WTC11 (cell line): ENCODE measurements at places on chromosomes 11 and 22. TPM values are rescaled to one million over a fixed set of nuclear protein-coding genes. Genes with fewer than 3 reads are reported as not detected.

DNA sequence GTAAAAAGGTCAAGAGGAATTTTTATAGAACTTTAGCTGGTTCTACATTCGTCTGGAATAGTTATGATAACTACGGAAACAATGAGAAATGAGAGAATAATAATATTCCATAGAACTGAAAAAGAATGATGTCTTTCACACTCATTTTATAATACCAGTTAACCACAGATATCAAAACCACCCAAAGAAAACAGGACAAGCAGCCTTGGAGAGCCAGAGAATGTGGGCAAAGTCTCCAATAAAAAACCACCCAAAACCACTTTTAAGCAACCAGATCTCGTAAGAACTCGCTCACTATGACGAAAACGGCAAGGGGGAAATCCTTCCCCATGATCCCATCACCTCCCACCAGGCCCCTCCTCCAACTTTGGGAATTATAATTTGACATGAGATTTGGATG lies 60.8 kb downstream of the ARHGAP32 start:
- no peak for DNase-seq

DNA sequence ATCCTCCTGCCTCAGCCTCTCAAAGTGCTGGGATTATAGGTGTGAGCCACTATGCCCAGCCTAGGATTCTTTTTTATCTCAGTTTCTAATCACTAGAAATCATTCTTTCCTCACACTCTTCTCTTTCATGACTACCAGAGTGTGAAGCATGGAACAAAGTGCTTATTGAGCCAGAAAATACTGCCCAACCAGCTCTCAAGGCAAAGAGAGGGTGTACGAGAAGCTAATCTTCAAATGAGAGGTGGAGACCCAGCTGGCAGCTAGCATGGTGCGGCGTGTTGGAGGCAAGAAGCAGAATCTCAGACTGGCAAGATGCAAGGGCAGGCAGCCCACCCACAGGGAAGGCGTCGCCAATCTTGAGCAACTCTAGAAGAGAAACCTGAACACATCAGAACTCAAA lies 41.1 kb upstream of the ME3 start:
- DNase-seq: no peak

GRCh38 chr11:58285483-58286040 lies 17.5 kb upstream of the OR10W1 start:
- no peak for DNase-seq

DNA sequence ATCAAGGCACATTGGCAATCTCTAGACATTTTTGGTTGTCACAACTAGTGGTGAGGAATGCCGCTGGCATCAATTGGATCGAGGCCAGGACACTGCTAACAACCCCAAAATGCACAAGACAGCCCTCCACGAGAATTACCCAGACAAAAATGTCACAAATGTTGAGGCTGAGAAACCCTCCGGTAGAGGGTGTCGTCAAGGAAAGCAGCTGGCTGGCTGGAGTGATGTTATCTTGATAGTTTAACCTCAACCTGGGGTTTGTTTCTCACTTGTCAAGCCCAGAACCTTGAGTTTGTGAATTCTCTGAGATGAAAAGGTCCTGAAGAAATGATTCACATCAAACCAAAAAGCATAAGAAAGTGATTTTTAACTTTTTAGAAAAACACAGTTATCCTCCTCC lies 21.1 kb upstream of the TMPRSS13 start:
- no peak for DNase-seq

GRCh38 chr11:102453921-102454320 lies 1.4 kb upstream of the TMEM123 start:
- no peak for DNase-seq

GRCh38 chr22:29710922-29711593 lies 8.7 kb upstream of the CABP7 start:
- no peak for DNase-seq

DNA sequence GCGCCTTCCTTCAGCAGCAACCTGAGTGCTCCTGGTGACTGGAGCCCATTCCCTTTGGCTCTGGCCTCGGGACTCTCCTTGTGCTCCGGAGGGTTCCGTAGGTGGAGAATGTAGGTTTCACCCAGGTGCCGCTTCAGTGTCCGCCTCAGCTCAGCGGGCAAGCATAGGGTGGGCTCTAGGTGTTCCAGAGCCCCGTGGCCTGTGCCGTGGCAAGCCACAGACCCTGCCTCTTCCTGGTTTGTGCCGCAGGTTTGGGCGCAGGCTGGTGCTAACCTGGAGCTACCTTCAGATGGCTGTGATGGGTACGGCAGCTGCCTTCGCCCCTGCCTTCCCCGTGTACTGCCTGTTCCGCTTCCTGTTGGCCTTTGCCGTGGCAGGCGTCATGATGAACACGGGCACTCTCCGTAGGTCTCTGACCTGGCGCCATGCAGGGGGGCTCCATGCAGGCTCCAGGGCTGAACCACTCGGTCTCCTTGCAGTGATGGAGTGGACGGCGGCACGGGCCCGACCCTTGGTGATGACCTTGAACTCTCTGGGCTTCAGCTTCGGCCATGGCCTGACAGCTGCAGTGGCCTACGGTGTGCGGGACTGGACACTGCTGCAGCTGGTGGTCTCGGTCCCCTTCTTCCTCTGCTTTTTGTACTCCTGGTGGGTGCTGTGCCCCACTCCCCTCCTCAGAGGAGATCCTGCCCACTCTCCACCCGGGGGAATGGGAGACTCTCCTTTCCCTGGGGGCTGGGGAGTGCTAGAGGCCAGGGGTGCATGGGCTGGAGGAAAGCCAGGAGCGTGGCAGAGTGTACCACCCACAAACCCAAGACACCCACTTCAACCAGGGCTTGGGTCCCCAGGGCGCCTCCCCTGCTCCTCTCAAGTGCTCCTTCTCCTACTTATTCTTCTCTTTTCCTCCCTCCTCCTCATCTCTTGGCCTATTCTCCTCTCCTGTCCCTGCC lies 2.4 kb downstream of the SLC22A12 start:
- DNase-seq: no peak

- DNase-seq: no peak
These were observed 6.2 kb downstream of the EIF3L start for GRCh38 chr22:37855462-37855861.

DNA sequence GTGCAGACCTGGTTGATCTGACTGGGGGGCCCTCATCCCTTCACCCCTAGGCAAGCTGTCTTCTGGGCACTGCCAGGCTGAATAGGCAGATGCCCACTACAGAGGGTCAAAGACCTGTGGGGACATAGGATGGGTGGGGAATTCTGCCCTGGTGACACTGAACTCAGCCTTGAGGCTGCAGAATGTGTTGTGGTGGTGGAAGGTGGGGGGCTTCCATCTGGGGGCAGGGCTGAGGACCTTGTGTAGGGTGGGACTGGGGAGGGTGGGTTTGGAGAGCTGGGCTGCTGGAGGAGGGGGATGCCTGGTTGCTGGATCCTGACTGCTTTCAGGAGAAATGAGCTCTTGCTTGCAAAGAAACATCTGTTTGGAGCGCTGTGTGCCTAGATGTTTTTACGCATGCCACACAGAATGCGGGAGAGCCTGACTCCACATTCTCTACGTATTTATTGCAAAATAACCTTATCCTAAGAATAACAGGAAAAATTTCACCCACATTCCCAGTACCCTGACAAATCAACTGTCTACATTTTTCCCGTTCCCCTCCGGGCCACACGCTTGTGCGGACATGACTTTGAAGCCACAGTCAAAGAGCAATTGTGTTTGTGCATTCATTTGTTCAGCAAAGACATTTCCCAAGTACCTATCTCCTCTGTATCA lies 18.3 kb downstream of the SMIM38 start:
- no peak for DNase-seq

- no peak for DNase-seq
These were observed 24.2 kb downstream of the EIF4G2 start for GRCh38 chr11:10784232-10785145.

- no peak for DNase-seq
These were observed 15.8 kb upstream of the SIK2 start for GRCh38 chr11:111586388-111586831.

TUG1 gene
- 94.8 to 105 TPM (median 96.2 TPM) in 3 replicates for total RNA-seq

LRRC56 gene
- 2.3 to 3.4 TPM (median 2.5 TPM) in 3 replicates for total RNA-seq

SLC5A12 gene
- total RNA-seq: 1.9 to 2.8 TPM (median 2.3 TPM) in 3 replicates

SMTNL1 gene
- 0.26 to 0.39 TPM (median 0.34 TPM) in 3 replicates for total RNA-seq

HBG1 gene
- 1.5 to 3.4 TPM (median 2.7 TPM) in 3 replicates for total RNA-seq

INS gene
- total RNA-seq: 0.44 to 0.62 TPM in 2 of 3 replicates, not detected in the other

TSPAN32 gene
- total RNA-seq: 0.39 TPM in 1 of 3 replicates, not detected in the others

CHRNA10 gene
- 0.46 to 1.7 TPM (median 0.73 TPM) in 3 replicates for total RNA-seq
